Heart left ventricle (tissue), 16 donors: ENCODE measurements at places on chromosomes 13 and 19. TPM values are rescaled to one million over a fixed set of nuclear protein-coding genes. Genes with fewer than 3 reads are reported as not detected.

Gene CGB8
- polyA plus RNA-seq = not detected

Gene SHC2
- polyA plus RNA-seq = 22.3 TPM

Gene PSPN
- polyA plus RNA-seq = 1.4 TPM

Gene FNDC3A
- polyA plus RNA-seq = 21.9 TPM

Gene SLC25A41
- polyA plus RNA-seq = 0.50 TPM

Gene ADGRE3
- not detected for polyA plus RNA-seq

DNA sequence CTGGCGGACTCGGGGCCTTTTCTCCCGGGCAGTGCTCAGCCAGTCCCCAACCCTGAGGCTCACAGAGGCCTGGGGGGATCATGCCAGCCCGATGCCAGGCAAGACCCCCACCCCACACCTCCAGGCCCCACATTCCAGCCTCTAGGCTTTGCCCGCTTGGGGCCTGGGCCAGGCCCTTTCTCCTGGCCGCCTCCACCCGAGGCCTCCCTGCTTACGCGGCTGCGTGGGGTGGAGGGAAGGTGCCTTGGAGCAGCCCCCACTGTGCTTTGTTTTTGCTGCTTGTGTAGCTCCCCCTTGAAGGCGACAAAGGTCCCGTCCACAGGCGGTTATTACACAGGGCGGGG is 38.4 kb downstream of the SMIM24 start:
- no peak for DNase-seq

DNA sequence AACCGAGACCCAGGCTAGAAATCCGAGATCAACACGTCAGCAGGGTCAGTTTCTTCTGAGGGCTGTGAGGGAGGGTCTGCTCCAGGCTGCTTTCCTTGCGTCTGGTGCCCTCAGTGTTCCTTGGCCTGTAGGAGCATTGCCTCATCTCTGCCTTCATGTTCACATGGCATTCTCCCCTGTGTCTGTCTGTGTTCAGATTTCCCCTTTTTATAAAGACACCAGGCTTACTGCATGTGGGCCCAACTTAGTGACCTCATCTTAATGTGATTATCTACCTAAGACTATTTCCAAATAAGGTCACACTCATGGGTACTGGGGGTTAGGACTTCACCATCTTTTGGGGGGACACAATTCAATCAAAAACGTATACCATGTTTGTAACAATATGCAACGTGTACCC is 57.2 kb upstream of the C1QTNF9 start:
- no peak for DNase-seq

GRCh38 chr13:109166804-109167203 is 537.4 kb downstream of the MYO16 start:
- no peak for DNase-seq
